ENCODE measurements at places on chromosomes 5 and 9.
A peak's percentile ranks its signal among the peaks of the same experiment; 100 is the strongest.

DNA sequence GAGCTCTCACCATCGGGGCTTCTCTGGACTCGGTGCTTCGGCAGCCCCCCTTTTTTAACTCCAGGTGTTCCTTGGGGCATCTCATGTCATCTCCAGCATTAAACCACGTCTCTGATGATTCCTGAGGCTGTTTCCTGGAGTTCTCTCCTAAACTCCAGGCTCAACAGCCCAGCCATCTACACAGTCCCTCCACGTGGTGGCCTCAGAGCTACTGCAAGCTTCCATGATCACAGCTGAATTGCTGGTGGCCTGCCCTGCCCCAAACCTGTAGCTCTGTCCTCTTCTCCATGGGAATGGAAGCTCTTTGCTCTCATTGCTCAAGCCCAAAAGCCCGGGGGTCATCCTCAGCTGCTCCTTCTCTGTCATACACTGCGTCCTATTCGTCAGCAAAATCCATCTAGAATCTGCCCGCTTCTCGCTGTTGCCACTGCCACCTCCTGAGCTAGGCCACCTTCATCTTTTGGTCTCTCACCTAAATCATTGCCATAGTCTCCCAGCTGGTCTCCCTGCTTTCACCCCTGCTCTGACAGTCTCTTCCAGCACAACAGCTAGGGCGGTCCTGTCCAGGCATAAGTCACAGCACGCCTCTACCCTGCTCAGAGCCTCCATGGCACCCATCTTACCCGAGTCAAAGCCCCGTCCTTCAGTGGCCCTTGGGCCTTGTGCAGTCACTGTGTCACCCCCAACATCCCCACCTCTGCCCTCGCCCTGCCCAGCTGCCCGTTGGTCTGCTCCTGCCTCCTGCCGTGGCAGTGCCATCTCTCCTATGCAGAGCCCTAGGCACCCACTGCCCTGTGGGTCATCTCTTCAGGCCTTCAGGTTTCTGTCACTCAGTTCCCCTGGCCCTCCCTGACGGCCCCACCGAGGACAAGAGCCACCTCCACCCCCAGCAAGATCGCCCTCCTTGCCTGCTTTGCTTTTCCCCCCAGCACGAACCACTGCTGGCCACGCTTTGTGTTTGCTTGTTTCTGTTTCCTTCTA is 6.4 kb downstream of the B4GALT7 start:
- DNase-seq: no peak

DNA sequence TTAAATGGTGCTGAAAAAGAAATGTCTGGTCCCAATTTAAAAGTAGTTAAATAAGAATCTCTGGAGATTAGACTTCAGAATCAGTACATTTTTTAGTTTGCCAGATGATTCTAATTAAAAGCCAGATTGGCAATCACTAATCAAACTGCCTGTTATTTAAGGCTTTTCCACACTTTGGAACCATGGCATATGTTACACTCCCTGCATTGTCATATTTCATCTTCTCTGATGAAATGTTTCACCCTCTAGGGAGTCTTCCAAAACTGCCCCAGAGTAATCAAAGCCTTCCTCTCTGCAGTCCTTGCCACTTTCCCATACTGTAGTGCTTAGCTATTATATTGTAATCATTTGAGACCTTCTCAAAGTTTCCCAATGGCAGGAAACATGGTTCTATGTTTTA is 17.5 kb upstream of the OR13C9 start:
- DNase-seq: peak; percentile 20

- no peak for DNase-seq
Measured at GRCh38 chr9:14888875-14889274, 21.4 kb downstream of the FREM1 start.

DNA sequence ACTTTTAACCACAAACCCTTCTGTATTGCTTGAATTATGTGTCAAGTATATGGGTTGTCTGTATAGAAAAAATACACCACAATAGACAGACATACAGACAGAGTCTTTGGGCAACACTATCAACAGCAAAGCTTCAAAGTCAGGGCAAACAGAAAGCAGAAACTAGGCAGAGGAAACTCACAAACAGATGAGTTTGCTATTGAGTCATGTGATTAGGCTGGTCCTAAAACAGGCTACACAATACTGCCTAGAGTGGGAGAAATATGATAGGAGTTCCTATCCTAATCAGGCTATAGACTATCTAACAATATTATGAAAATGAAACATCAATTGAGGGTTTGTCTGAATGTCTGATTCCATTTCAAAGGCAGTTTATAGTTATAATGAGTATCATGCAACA is 156.4 kb downstream of the EDIL3 start:
- DNase-seq: no peak

- DNase-seq: peak; percentile 63
Measured at GRCh38 chr5:67581203-67581602, 384.6 kb upstream of the CD180 start.

Measured in fibroblast of upper back skin (primary cell).